ENCODE measurements at places on chromosomes 7 and 10.

GRCh38 chr10:53166325-53166724 lies 393.7 kb upstream of the MBL2 start:
- DNase-seq, result no peak

- DNase-seq, result peak; percentile 45
Measured at GRCh38 chr10:101602761-101603398, 14.8 kb downstream of the DPCD start.

DNA sequence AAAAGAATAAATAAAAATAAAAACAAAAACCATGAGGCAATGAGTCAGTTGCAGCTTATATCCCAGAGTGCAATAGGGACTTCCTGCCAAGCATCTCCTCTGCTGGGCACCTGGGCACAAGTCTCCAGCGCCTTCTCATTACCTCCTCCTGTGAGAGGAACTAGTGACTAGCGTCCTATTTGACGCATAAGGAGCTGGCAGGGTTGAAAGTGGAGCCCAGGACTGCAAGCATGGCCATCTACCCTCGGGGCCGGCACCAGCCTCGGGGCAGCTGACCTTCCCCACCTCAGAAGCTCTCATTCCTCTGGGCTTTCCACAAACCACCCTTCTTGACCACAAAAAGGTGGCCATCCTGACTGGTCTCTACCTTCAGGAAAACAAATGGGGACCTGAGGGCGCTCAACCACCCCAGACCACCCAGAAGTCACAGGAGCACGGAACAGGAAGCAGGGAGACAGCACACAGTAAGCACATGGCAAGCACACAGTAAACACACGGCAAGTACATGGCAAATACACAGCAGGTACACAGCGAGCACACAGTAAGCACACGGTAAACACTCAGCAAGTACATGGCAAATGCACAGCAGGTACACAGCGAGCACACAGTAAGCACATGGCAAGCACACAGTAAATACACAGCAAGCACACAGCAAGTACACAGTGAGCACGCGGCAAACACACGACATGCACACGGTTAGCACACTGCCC lies 19.1 kb downstream of the CTBP2 start:
- DNase-seq, result no peak

DNA sequence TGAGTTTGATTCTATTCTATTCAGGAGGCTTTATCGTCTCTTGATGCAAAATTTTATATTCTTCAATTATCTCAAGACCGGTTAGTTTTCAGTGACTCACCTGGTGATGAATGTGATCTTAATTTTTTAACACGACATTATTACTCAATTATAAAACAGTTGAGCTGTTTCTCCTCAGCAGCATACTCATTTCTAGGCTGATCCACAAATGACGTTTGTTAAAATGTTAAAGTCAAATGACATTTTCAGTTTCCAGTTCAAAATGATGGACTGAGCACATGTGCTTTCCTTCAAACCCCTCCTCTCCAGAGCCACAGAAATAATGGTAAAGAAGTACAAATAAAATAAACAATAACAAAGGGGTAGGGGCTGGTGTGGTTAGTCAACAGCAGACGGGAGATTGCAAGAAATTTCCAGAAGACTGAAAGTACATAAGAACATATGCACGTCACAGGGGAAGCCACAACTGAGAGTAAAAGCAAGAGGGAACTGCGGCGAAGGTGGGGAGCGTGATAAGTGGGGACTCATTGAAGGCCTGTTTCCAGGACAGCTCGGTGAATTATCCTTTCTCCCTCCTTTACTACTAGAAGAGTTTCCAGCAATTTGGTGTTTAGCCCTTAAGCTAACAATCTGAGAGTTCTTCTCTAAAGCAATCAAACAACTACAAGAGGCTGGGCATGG lies 10.9 kb downstream of the MACROH2A2 start:
- no peak for DNase-seq

- DNase-seq, result no peak
Measured at GRCh38 chr10:78264361-78264760, 230.7 kb downstream of the RPS24 start.

GRCh38 chr7:24894429-24895221 lies 85.4 kb downstream of the OSBPL3 start:
- no peak for DNase-seq

DNA sequence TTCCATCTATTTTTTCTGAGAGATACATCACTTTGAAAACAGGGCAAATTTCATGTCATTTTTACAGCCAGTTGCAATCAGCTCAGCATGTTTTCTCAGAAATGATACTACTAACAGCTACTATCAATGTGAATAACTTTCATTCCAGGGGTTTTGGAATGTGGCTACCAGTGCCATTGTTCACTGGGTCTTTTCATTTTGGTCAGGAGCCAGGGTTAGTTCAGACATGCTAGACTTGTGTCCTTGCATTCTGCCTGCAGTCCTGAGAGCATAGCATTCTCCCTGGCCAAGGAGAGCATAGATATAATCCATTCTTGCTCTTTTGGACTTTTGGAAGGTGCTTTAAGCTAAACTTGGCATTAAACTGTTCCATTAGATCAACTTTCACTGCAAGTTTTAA lies 160.9 kb upstream of the NEBL start:
- no peak for DNase-seq

DNA sequence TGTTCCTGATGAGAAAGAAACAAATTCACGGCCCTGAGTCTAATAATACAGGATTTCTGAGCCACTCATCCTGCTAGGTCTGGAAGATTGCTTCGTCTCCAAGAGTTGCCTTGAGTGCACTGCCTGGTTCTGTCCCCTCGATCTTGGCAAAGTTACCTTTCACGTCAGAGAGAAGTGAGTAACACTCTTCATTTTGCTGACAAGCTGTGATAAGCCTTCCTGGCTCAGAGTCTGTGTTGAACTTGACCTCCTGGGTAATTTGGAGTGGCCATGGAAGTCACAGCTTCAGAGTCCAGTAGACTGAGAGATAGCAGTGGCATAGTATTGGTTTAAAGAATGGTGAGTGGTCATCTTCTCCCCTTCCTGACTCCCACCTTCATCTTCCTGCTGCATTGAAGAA lies 64.7 kb upstream of the LRGUK start:
- no peak for DNase-seq

- no peak for DNase-seq
Measured at GRCh38 chr10:20767028-20767427, 130.1 kb downstream of the NEBL start.

GRCh38 chr10:82278401-82279182 lies 403.6 kb downstream of the NRG3 start:
- no peak for DNase-seq

- no peak for DNase-seq
Measured at GRCh38 chr10:17383801-17384555, 70.4 kb downstream of the ST8SIA6 start.

- DNase-seq, result no peak
Measured at GRCh38 chr10:4686644-4686996, 139.4 kb upstream of the AKR1E2 start.

DNA sequence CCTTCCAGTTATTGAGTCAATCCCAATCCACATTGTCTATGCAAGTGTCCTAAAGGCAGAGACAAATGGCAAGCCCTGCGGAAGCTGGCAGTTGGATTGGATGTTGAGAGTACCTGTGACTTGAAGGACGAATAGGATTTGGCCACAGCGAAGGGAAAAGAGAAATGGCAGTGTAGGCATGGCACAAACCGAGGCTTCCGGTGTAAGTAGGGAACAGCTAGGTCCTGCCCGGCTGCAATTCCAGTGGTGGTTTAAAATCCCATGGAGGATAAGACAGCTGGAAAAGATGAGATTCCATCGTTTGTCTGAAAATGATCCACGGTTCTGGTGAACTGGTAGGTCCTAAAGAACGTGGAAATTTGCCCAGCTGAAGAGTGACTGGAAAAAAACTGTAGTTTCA lies 296.2 kb downstream of the TCERG1L start:
- no peak for DNase-seq

DNA sequence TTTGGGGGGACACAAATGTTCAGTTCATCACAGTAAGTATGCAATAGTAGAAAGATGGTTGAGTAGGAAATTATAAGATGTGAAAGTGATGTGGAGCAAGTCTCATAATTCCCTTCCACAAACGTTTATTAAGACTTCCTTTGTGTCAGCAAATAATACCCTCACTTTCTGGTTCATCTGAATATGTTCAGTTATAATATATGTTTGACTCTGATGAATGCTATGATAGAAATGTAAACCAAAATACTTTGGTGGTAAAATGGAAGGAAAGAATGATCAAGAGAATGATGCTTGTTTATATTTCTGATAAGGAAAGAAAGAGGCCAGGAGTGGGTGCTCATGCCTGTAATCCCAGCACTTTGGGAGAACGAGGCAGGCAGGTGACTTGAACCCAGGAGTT lies 111.7 kb upstream of the PLXDC2 start:
- no peak for DNase-seq

DNA sequence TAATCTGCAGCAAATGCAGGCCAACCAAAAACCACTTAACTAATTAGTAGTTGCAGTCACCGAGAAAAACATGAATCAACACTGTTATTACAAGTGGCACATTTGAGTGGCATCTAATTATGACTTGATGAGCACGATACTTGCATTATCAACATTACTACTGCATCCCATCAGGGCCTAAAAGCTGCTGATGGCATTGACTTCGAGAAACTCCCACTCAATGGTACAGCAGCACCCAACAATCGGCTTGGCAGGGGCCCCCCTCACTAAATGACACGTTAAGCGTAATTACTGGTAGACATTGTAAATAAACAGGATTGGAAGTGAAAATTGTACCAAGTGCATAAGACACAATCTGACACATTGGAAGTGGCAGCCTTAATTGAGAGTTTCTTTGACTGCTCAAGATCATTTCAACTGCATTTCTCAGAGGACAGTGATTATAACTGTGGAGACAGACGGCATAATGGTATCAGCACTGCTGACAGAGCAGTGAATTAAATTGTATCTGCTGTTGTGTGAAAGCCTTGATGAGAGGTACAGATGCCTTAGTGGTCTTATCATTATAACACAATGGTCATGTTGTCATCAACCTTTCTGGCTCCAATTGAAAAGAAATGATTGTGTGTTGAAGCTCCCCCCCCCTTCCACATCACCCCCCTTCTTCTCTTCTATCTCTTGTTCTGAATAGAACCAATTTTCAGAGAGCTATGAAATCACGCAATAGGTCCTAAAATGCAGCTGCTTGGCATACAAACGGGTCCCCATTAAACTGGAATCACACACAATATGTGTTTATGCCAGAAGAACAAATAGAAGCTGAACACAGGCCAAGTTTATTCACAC lies 43.4 kb downstream of the SHTN1 start:
- DNase-seq, result no peak

- no peak for DNase-seq
Measured at GRCh38 chr7:158976468-158976848, 120.1 kb downstream of the DYNC2I1 start.

GRCh38 chr7:25495342-25496250 lies 267.3 kb upstream of the NPVF start:
- DNase-seq, result no peak

DNA sequence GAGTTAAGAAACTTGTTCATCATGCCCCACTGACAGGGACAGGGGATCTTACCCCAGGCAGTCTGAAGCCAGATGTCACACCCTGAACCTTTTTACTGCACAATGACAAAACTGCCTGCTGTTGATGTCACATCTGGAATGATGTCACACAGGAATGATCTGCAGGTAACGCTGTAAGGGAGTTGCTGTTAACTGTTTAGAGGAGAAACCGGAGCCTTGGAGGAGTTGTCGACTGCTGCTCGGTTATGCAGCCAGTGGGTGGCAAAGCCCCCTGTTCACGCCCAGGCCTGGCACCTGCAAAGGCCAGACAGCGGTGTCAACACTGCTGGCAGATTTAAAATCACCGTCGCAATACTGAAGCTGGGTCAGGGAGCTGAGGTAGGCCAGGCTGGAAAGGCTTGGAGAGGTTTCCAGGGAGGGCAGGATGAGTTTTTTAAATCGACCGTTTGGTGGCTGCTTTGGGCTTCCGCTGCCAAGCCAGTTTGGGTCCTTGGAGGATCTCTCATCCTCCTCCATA lies 10.0 kb upstream of the SLIT1 start:
- no peak for DNase-seq

GRCh38 chr10:81564143-81564542 lies 310.9 kb upstream of the NRG3 start:
- no peak for DNase-seq

DNA sequence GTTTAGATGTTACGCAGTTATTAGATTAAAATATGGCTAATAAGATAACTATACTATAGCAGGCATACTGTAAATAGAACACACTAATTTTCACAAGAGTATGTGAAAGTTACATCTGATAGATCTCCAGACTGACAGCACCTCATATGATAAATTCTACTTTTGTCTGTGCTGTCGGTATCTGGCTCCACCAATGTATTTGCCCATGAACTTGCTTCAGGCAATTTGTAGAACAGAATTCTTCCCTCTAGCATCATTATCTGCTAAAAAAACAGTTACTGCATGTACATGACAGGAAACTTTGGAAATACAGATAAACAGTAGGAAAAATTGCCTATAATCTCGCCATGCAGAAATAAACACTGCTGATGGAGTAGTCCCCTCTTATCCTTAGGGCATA lies 137.7 kb downstream of the WNT2 start:
- DNase-seq, result no peak

DNA sequence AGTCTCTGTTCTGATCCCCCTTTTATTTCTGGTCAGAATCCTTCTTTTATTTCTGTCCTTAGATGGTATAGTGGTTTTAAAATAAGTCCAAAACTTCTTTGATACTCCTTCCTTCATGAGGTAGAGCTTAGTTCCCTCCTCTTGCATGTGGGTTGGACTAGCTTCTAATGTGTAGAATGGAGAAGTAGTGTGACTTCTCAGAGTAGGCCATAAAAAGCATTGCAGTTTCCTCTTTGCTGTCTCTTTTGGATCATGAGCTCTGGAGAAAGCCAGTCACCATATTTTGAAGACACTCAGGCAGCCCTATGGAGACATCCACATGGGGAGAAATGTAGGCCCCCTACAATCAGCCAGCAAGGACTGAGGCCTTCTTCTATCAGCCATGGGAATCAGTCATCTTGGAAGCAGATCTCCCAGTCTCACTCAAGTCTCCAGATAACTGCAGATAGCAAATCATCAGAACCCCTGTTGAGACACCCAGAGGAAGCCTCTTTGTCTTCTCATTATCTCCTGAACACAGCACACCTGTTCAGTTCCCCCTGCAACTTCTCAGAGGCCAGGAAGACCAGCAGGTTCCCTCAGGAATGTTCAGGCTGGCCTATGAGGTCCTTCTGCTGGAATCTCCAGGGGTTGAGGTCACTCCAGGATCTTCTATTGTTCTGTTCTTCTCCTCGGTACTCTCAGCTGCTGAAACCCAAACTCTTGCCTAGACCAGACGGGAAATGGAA lies 511.9 kb upstream of the ZMIZ1 start:
- no peak for DNase-seq

- no peak for DNase-seq
Measured at GRCh38 chr10:35353395-35353794, 17.1 kb downstream of the CCNY start.

All from memory B cell (primary cell).